ENCODE measurements at places on chromosomes 11 and 22.
A peak's percentile ranks its signal among the peaks of the same experiment; 100 is the strongest.

DNA sequence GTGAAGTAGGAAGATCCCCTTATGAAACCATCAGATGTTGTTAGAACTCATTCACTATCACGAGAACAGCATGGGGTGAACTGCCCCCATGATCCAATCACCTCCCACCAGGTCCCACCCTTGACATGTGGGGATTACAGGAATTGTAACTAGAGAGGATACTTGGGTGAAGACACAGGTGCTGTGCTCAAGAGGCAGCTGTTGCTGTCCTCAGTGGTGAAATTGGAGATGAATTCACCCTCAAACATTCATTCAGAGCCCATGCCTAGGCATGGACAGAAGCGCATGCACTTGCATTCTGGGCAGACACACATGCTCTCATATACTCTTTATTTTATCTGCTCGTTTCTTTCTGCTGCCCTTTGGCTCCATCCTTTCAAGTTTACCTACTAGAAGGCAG, 385.0 kb downstream of the INSC start:
- DNase-seq = no peak
- H3K36me3 ChIP-seq = no peaks in the 10 kb centered on the region
- H3K4me3 ChIP-seq = no peak overlapping the region
- H3K27me3 ChIP-seq = no peaks in the 10 kb centered on the region
- H3K27ac ChIP-seq = no peak overlapping the region

DNA sequence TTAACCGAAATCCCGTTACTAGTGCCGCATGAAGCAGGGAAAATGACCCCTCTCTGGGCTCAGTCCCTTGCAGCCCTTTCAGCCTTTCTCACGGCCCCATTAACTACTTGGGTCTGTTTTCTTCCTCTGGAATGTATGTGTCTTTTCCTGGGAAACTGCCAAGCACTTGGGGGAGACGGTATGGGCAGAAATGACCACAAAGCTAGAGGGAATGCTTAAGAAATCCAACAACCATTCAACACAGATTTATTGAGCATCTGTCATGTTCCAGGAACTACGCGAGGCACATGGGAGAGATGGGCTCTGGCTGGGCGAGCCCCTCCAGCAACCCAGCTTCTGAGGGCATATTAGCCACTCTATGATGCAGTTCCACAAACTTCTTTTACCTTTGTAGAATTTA, 462.6 kb downstream of the BUD13 start:
- no peak for DNase-seq
- no peak overlapping the region for H3K27ac ChIP-seq
- peaks cover 40% of the 10 kb centered on the region for H3K27me3 ChIP-seq
- H3K36me3 ChIP-seq = no peaks in the 10 kb centered on the region

DNA sequence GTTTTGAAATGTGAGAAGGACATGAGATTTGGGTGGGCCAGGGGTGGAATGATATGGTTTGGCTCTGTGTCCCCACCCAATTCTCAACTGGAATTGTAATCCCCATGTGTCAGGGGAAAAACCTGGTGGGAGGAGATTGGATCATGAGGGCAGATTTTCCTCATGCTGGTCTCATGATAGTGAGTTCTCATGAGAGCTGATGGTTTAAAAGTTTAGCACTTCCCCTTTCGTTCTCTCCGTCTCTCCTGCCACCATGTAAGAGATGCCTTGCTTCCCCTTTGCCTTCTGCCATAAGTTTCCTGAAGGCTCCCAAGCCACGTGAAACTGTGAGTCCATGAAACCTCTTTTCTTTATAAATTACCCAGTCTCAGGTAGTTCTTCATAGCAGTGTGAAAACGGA, 113.5 kb downstream of the FCHSD2 start:
- no peak for DNase-seq
- H3K27ac ChIP-seq = no peak overlapping the region
- H3K4me1 ChIP-seq = peaks cover 28% of the 10 kb centered on the region
- H3K36me3 ChIP-seq = peaks cover 45% of the 10 kb centered on the region
- H3K4me3 ChIP-seq = no peak overlapping the region

DNA sequence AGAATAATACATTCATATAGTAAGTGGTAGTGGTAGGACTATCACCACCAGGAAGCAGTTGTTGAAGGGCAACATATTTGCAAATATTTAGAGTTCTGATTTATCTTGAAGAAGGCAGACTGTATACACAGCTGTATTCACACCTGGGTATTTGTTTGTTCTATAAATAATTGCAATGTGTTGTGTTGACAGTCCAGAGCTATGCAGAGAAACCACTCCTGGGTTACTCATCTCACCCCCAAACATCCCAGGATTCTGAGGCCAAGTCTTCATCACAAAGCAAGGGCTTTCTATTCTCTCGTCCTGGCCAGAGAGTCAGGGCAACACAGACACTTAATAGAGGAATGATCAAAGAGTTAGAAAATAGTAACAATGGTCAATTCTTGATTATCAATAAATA, 102.1 kb upstream of the FAT3 start:
- no peaks in the 10 kb centered on the region for H3K36me3 ChIP-seq
- H3K27me3 ChIP-seq = no peaks in the 10 kb centered on the region
- H3K4me1 ChIP-seq = no peaks in the 10 kb centered on the region
- no peak overlapping the region for H3K27ac ChIP-seq
- no peak for DNase-seq

GRCh38 chr11:95255251-95256145, 24.5 kb upstream of the SESN3 start:
- H3K27ac ChIP-seq = no peak overlapping the region
- no peak for DNase-seq
- H3K36me3 ChIP-seq = no peaks in the 10 kb centered on the region
- peaks cover 43% of the 10 kb centered on the region for H3K4me1 ChIP-seq

- peaks cover 38% of the 10 kb centered on the region for H3K4me1 ChIP-seq
- H3K27me3 ChIP-seq = no peaks in the 10 kb centered on the region
- no peak overlapping the region for H3K4me3 ChIP-seq
- DNase-seq = no peak
- H3K36me3 ChIP-seq = peaks cover 37% of the 10 kb centered on the region
- H3K27ac ChIP-seq = no peak overlapping the region
Observed at GRCh38 chr11:67157691-67158090, 38.6 kb downstream of the KDM2A start.

DNA sequence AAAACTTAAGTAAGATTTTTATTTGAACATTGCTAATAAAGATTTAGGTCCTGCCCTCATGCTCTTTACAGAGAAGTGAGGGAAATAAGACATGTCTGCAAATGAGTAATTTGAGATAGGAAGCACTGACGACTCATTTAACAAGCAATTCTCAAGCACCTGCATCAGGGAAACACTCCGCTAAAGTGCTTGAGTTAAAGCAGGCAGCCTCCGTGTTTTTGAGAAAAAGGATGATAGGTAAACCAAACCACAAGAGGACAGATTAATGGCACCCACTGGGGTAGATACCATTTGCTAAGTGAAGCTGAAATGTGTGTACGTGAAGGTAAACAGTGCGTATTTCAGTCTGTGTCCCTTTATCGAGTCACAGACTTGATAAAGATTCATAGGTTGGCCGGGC, 184.6 kb upstream of the CARD18 start:
- peaks cover 4% of the 10 kb centered on the region for H3K27me3 ChIP-seq
- H3K27ac ChIP-seq = no peak overlapping the region
- no peak for DNase-seq
- H3K4me3 ChIP-seq = no peak overlapping the region

DNA sequence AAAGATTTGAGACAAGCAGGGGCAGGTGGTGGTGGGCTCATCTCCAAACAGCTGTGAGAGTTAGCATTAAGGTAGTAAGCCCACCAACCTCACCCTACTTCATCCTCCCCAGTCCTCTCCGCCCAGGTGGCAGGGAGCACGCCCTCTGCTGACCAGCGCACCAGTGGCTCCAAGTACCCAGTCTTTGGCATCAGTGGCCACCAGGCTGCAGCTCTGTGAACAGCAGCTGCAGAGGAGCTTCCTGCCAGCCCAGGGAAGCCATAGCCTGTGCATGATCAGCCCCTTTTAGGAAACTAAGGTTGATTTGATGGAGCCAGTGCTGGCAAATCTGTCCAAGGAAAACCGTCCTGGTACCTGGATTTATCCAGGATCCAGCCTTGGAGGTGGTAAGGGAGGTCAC, 21.7 kb downstream of the CAVIN3 start:
- no peaks in the 10 kb centered on the region for H3K36me3 ChIP-seq
- H3K4me1 ChIP-seq = no peaks in the 10 kb centered on the region
- peaks cover 6% of the 10 kb centered on the region for H3K27me3 ChIP-seq
- no peak for DNase-seq

DNA sequence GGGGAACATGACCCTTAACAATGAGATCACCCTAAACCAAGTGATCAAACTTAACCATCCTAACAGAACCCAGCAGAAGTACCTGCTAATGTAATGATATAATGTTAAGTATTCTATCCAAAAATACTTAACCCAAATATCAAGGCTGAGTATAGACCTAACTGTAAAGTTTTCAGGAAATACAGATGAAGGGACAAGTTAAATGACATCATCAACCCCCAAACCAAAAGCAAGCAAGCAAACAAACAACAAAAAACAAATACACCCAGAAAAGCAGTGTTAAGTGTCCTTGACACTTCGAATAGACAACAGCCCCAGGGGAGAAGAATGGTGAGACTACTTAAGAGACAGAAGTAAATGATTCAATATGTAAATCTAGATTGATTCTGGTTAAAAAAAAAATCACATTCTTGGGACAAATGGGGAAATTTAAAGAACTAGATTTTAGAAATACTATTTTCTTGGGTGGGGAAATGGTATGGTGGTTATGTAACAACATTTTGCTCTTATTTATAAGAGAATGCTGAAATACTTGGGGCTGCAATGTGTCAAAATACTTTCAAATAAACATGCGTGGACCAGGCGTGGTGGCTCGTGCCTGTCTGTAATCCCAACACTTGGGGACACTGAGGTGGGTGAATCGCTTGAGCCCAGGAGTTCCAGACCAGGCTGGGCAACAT, 2.5 kb downstream of the CSTF3 start:
- peak overlapping the region; percentile 45 for H3K27ac ChIP-seq
- peaks cover 61% of the 10 kb centered on the region for H3K4me1 ChIP-seq
- peak overlapping the region; percentile 97 for H3K4me3 ChIP-seq
- no peak for DNase-seq
- peaks cover 72% of the 10 kb centered on the region for H3K36me3 ChIP-seq
- H3K27me3 ChIP-seq = no peaks in the 10 kb centered on the region

- no peaks in the 10 kb centered on the region for H3K27me3 ChIP-seq
- H3K27ac ChIP-seq = peak overlapping the region; percentile 55
- H3K36me3 ChIP-seq = peaks cover 76% of the 10 kb centered on the region
- no peak for DNase-seq
- no peak overlapping the region for H3K4me3 ChIP-seq
- H3K4me1 ChIP-seq = peaks cover 75% of the 10 kb centered on the region
Observed at GRCh38 chr22:38308791-38309498, 8.3 kb downstream of the CSNK1E start.

DNA sequence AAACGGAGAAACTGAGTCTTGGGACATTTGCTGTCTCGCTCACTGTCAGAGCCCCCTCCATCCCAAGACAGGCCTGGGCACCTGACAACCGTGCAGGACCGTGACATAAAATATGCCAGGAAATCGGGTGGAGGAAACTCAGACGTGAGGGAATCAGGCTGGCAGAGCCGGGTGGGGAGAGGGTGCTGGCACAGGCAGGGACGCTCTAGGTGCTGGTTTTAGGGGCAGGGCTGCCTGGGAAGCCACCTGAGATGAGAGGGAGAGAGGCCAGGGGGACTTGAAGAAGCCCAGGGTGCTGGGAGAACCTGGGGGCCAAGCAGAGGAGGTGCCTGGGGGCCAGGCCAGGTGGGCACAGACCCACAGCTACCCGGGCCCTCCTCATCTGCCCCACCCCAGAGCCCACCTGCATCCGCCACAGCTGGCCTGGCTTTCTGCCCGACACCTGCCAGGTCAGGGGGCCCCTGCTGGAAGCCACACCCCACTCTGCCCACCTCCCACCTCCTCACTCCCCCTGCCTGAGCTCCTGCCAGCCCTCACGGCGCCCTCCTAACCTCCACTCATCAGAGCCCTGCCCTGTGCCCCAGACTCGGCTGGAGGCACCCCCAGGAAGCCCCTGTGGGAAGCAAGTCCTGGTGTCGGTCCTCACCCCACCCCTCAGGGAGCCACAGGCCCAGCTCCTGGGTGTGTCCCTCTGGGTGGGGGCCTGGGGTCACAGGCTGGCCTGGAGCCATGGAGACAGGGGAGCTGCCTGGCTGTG, 27.3 kb upstream of the MUC5AC start:
- peak; percentile 11 for DNase-seq
- H3K27me3 ChIP-seq = peaks cover 13% of the 10 kb centered on the region
- no peak overlapping the region for H3K4me3 ChIP-seq
- H3K36me3 ChIP-seq = no peaks in the 10 kb centered on the region
- H3K27ac ChIP-seq = no peak overlapping the region

DNA sequence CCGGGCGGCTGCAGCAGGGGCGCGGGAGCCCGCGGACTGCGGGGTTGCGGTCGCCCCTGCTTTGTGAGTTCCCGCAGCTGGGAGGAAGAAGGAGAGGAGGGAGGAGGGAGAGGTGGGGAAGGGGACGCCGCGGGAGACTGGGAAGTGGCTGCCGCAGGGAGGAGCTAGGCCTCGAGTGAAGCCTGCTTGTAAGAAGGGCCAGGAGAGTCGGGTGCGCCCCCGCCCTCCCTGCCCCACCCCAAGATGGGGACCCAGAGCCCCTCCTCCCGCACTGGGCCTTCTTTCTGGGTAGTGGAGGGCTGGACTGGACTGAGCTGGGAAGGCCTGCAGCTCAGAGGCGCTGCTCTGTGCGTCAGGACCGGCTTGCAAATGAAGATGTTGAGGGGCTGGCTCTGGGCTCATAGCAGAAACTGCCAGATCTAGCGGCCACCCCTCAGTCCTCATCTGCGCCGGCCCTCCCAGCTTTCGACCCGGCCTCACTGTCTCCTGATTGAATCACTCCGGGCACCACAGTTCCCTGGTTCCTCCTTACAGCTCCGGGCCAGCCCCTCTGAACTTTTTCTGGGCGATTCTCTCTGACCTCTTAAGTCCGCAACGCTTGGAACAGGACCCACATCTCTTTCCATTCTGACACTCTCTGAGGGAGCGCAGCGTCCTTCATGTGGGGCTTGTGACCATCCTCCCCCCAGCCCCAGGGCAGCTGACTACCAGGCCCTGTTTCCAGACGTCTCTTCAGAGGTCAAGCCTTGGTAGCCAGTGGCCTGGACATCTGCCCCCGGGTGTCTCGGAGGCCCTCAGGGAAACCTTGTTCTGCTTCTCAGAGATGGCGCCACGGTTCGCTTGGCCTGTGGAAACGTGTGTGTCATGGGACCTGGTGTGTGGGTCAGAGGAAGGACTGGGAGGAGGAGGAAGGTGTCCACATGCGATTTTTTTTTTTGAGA, 21.9 kb downstream of the SERPINH1 start:
- H3K4me3 ChIP-seq = peak overlapping the region; percentile 66
- peaks cover 18% of the 10 kb centered on the region for H3K4me1 ChIP-seq
- H3K36me3 ChIP-seq = no peaks in the 10 kb centered on the region
- peak overlapping the region; percentile 64 for H3K27ac ChIP-seq

- no peak overlapping the region for H3K4me3 ChIP-seq
- peaks cover 5% of the 10 kb centered on the region for H3K4me1 ChIP-seq
- H3K27ac ChIP-seq = no peak overlapping the region
- no peaks in the 10 kb centered on the region for H3K27me3 ChIP-seq
- no peaks in the 10 kb centered on the region for H3K36me3 ChIP-seq
- DNase-seq = peak; percentile 39
Observed at GRCh38 chr11:18650859-18651557, 16.9 kb upstream of the SPTY2D1 start.

- peak overlapping the region; percentile 16 for H3K27ac ChIP-seq
- no peak for DNase-seq
- no peak overlapping the region for H3K4me3 ChIP-seq
- H3K4me1 ChIP-seq = peaks cover 36% of the 10 kb centered on the region
- H3K27me3 ChIP-seq = no peaks in the 10 kb centered on the region
Observed at GRCh38 chr22:20867179-20868024, 8.6 kb downstream of the SNAP29 start.

- H3K4me3 ChIP-seq = no peak overlapping the region
- no peak overlapping the region for H3K27ac ChIP-seq
- no peaks in the 10 kb centered on the region for H3K36me3 ChIP-seq
- no peaks in the 10 kb centered on the region for H3K4me1 ChIP-seq
Observed at GRCh38 chr11:69804769-69805508, 14.3 kb downstream of the FGF3 start.

Data from activated T-cell treated with anti-CD3 and anti-CD28 coated beads, Interleukin-2, amount 50 U/mL, for 24 hours (primary cell).